ENCODE measurements at places on chromosomes 7 and 10. TPM values are rescaled to one million over a fixed set of nuclear protein-coding genes. Genes with fewer than 3 reads are reported as not detected.
A peak's percentile ranks its signal among the peaks of the same experiment; 100 is the strongest.

CTAGE15 gene
- polyA plus RNA-seq: 0.95 TPM

KCNMA1 gene
- polyA plus RNA-seq: 4.2 TPM

FAM237B gene
- 0.22 TPM for polyA plus RNA-seq

SLC13A1 gene
- polyA plus RNA-seq: 0.07 TPM

NEUROG3 gene
- polyA plus RNA-seq: 0.17 TPM

TPST1 gene
- polyA plus RNA-seq: 67.7 TPM

INHBA gene
- polyA plus RNA-seq: 1.0 TPM

CADPS2 gene
- polyA plus RNA-seq: 79.9 TPM

C10orf88 gene
- 25.4 TPM for polyA plus RNA-seq

AGAP4 gene
- polyA plus RNA-seq: 62.6 TPM

ST8SIA6 gene
- 8.5 TPM for polyA plus RNA-seq

CYP26C1 gene
- polyA plus RNA-seq: 0.16 TPM

NXPH1 gene
- 0.10 TPM for polyA plus RNA-seq

TM9SF3 gene
- polyA plus RNA-seq: 156 TPM

GRID1 gene
- 0.54 TPM for polyA plus RNA-seq

- no peak for DNase-seq
Observed at GRCh38 chr10:58576751-58577436, 64.2 kb downstream of the BICC1 start.

- DNase-seq: no peak
Observed at GRCh38 chr10:28677888-28678686, 766 bp downstream of the BAMBI start.

DNA sequence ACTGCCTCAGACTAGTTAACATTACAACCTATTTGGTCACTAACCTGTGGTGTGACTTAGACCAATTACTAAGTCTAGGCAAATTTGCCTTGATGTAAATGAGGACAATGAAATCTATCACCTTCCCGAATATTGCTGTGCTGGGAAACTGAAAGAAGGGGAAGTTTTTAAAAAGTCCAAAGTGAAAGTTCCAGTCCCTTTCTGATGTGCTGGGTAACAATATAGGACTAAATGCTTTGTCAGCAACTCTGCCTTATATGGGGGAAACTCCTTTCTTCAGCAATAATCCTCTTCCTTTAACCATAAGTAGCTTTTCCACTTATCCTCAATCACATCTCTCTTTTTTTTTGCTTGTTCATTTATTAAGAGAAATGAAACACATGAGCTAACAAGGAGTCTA, 3.9 kb downstream of the PIK3AP1 start:
- no peak for DNase-seq

- DNase-seq: peak; percentile 80
Observed at GRCh38 chr7:2314209-2314955, at the start of gene SNX8. Gene SNX8 (minus strand): TSS chr7:2314441. CDS start chr7:2314421, 20 bp downstream.

DNA sequence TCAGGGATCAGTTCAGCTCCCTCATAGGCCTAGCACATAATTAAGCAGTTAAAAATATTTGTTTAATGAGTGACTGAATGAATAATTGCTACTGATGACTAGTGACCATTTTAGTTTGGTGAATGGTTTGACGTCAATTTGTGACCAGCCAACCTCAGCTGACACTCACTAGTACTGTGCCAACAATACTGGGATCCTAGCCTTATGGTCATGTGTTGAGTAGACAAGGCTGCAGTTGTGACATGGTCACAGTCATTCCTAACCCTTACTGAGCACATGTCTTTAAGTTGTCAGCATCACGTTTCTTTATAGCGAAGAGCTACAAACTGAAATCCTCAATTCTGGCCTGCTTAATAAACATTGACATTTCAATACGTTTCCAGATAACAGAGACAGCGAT, 86.9 kb upstream of the SLC26A5 start:
- DNase-seq: no peak

GRCh38 chr7:79452032-79452494, 1.4 kb downstream of the MAGI2 start:
- DNase-seq: peak; percentile 82

- no peak for DNase-seq
Observed at GRCh38 chr7:138079137-138079536, 2.9 kb downstream of the AKR1D1 start.

GRCh38 chr10:46245381-46245900, 41.4 kb upstream of the ANTXRL start:
- DNase-seq: no peak

- DNase-seq: no peak
Observed at GRCh38 chr7:115864082-115864481, 166.5 kb downstream of the TFEC start.

DNA sequence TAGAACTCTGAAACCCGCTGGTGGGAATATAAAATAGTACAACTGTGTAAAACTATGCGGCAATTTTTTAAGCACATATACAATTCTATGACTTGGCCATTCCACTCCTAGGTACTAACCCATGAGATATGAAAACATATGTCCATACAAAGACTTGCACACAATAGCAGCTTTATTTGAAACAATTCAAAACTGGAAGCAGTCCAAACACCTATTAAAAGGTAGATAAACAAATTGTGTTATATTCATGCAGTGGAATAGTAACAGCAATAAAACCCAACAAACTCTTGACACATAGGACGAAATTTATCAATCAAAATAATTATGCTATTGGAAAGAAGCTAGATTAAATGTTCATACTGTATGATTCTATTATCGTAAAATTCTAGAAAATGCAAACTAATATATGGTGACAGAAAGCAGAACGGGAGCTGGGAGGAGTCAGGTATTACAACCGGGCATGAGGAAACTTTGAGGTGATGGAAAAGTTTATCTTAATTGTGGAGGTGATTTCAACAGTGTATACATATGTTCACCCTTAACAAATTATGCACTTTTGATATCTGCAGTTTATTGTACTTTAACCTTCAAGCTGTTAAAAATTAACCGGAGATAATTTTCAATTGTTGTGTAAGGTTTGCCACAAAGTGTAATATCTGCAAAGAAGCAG, 803 bp upstream of the STK31 start:
- DNase-seq: no peak

DNA sequence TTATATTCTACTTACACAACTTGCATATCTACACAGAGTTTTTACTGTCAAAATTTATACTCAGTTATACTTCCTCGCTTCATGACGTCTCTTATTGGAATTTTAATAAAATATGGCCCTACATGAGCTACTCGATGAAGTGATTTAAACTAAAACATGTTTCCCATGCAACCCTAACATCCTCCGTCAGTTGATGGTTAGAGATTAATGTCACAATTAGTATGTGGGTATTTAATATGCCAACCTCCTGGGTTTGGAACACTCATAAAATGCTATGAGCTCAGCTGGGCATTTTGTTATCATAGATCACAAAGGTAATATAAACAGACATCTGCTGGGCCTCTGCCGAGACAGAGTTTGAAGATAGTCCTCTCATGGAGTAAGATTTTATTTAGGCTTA, 66.5 kb downstream of the GNAT3 start:
- no peak for DNase-seq

GRCh38 chr10:13990392-13990805, 340.3 kb downstream of the FRMD4A start:
- peak; percentile 42 for DNase-seq

- no peak for DNase-seq
Observed at GRCh38 chr10:123913688-123914268, 22.2 kb upstream of the CPXM2 start.

DNA sequence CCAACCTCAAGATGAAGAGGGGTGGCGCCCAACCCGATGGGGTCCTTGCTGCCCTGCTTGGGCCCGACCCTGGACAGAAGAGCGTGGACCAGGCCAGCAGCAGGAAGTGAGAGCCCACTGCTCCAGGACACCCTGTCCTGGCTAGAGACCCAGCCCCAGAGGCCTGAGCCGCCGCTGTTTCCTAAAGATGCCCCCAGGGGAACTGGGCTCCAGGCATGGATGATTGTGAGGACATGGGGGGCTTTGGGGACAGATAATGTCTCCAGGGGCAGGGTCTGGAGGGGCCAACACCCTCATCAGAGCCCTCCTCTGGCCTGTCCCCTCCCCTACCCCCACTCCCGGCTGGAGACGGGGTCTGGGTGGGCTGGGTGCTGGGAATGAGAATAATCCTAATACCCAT, 71.7 kb downstream of the MYL10 start:
- DNase-seq: no peak

GRCh38 chr10:33532901-33533300, 198.4 kb upstream of the NRP1 start:
- no peak for DNase-seq

GRCh38 chr10:89702121-89702480, 711 bp downstream of the KIF20B start:
- DNase-seq: no peak

GRCh38 chr7:29400437-29400836, 163.2 kb upstream of the PRR15 start:
- no peak for DNase-seq

DNA sequence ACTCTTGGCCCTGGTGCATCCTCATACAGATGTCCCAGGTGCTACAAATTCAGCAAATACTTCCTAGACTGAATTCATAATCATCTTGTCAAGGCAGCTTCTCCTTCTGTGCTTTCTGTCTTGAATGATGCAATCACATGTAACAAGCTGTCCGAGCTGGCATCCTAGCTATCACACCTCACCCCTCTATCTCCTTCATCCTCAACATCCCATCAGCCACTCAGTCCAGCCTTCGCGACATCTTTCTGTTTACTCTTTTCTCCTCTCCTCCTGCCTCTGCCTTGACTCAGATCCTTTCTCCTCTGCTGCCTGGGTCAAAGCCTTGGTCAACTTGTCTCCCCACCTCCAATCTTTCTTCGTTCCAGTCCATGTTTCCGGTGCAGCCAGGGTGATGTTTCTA, 240.4 kb upstream of the CELF2 start:
- DNase-seq: no peak

DNA sequence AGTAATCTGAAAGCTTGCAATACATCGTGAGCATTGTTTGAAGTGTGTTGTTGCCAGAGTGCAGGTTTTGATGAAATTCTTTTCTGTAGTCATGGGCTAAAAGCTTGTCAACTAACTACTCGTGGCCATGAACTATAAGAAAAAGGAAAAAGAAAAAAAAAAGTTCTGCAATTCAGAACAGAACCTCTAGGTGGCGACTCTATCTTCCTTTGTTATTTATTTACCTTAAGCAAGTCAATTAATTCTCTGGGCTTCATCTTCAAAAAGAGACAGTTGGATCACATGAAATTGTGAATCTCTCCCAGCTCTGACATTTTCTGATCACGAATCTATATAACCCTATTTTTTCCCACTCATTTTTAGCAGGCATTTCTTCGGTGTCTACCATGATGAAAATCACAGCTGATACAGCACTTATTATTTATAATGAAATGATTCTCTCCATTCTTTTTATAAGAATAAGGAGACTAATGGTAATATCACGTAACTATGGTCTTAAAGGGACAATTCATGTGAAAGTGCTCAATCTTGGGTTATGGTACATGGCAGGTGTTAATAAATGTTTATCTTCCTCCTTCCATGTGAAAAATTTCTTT, 18.8 kb downstream of the TMEM196 start:
- peak; percentile 9 for DNase-seq

DNA sequence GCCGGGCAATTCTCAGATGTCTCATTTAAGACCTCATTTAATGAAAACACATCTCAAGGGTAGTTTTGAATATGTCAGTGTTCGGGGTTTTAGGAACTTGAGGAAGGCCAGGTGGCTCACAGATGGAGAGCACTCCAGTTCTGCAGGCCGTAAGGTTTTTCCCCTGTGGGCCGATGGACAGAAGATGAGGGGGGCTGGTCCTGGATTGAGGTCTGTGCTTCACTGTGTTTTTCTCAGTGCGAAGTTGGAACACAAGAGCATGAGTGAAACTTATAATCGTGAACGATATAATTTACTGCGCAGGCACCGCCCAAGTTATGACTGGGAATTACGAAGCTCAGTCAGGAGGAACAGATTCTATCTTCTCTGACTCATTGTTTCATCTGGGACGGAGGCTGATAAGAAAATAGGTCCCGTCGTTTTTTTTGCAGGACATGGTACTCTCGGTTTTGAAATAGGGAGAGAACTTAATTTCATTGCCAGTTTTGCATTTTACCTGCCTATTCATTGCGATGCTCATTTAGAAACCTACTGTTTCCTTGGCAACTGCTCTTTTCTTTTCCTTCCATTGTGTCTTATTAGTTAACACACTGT, 591.0 kb upstream of the PFKP start:
- no peak for DNase-seq

GRCh38 chr10:14601872-14602725, 172.6 kb downstream of the FAM107B start:
- DNase-seq: no peak

GRCh38 chr7:158582089-158582456, 5.5 kb downstream of the PTPRN2 start:
- no peak for DNase-seq

- DNase-seq: no peak
Observed at GRCh38 chr7:81285142-81285871, 366.5 kb upstream of the SEMA3C start.

GRCh38 chr10:110648692-110649346, 4.7 kb downstream of the RBM20 start:
- no peak for DNase-seq

- DNase-seq: no peak
Observed at GRCh38 chr7:153835712-153836265, 216.4 kb upstream of the DPP6 start.

GRCh38 chr7:159019111-159019510, 125.6 kb downstream of the VIPR2 start:
- DNase-seq: no peak

DNA sequence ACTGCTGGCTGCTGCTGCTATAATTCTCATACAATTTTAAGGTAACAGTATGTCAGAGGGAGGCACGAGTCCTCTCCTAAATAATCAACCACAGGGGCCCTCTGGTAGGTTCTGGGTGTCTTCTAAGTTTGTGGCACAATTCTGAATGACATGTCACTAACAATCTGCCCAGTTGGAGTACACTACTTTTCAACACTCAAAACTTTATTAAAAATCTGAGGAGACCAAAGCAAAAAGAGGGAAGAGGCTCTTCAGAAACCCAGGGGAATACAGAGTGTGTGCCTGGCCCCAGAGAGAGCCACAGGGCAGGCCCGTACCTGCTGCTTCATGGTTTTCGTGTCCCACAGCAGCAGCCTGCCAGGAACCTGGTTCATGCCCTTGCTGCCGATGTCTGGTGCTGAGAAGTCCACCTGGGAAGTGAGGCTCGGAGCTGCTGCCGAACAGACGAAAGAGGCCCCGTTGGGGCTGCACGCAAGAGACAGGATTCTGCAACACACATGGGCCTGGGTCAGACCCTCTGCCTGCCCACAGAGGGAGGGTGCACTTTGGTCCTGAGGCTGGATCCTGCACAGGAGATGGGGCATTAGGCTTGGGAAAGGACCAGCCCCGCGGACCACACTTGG, 18.3 kb downstream of the WDR91 start:
- no peak for DNase-seq

DNA sequence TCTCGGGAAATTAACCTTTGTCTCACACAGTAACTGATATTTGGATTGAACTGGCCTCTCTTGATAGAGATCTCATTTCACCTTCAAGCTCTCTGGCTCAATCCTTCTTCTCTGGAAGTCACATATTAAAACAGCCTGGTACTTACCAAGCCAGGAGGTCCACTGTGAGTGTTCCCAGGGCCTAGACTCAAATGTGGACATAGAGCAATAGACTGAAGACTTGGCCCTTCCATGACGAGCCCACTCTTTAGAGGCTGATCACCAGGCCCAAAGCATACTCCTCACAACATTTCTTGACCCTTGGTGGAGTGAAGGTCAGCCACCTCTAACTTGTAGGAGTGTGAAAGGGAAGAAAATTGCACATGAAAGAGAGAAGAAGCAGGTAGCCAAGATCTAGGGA, 38.5 kb downstream of the COL1A2 start:
- DNase-seq: no peak

- DNase-seq: no peak
Observed at GRCh38 chr7:81256991-81257390, 338.1 kb upstream of the SEMA3C start.

- no peak for DNase-seq
Observed at GRCh38 chr10:86410542-86411124, 44.0 kb upstream of the GRID1 start.
